ENCODE measurements at places on chromosomes 1 and 21.

DNA sequence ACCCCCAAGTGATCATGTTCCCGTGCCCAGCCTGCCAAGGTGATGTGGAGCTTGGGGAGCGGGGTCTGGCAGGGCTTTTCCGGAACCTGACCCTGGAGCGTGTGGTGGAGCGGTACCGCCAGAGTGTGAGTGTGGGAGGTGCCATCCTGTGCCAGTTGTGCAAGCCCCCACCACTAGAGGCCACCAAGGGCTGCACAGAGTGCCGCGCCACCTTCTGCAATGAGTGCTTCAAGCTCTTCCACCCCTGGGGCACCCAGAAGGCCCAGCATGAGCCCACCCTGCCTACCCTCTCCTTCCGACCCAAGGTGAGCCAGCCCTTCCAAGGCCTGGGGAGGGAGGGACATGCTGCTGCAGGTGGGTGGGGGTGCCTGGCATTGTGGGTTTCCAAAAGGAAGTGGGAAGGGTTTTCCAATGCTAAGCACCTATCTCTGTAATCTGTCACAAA, 2.3 kb downstream of the TRIM46 start:
- DNase-seq: no peak

GRCh38 chr1:237713916-237714315, 176.8 kb downstream of the ZP4 start:
- DNase-seq: no peak

DNA sequence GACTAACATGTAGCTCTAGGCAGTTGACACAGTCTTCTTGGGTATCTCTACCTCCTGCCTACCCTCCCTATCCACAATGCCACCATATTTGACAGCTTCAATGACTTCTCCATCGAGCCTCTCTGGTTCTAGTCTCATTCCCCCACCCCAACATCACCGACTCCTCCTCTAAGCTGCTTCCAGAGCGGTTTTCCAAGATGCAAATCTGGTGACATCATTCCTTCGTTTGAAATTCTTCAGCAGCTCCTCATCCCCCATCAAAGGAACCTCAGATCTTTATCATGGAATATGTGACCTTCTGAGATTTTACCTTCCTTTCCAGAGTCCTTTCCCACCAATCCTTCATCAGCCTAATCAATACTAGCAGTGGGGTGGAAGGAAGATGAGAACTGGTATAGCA, 352.4 kb upstream of the RUNX1 start:
- no peak for DNase-seq

DNA sequence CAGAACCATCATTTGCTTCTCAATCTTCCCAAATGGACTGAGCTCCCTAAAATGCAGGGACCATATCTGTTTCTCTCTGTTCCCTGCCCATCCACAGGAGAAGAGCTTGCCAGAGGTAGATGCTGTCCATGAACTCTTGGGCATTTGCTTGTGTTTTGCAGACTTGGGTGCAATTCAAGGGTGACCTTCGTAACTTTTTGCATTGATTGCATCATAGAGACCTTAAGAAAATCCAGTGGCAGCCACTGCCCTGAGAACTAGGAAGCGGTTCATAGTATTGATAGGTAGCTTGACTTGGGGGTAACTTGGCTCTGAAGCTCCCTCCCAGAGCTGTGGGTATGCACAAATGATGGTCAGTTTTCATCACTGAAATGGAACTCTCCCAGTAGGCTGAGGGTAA, 34.3 kb upstream of the EDEM3 start:
- DNase-seq: no peak

DNA sequence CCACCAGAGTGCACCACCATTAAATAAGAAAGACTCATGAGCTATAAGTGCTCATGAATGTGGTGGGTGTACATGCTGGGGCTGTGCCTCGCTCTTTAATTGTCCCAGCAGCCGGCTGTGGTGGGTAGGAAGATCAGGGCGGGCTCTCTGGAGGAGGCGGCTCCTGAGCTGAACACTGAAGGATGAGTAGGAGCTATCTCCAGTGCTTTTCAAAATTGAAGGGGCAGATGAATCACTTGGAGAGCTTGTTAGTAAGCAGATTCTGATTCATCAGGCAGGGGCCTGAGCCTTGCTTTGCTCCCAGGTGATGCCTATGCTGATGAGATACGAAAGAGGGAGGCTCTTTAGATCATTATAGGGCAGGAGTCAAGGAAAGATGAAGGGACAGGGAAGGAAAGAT, 54.1 kb downstream of the ETS2 start:
- no peak for DNase-seq
